Pulmonary artery endothelial cell (primary cell): ENCODE measurements at places on chromosomes 12 and 14. TPM values are rescaled to one million over a fixed set of nuclear protein-coding genes. Genes with fewer than 3 reads are reported as not detected.

MYF5 gene
- not detected in 2 replicates for total RNA-seq

P2RX7 gene
- total RNA-seq = 1.7 and 7.6 TPM in 2 replicates

ADCY6 gene
- 34.2 and 40.6 TPM in 2 replicates for total RNA-seq

DBX2 gene
- not detected in 2 replicates for total RNA-seq

PIWIL1 gene
- not detected in 2 replicates for total RNA-seq

HOXC13 gene
- not detected in 2 replicates for total RNA-seq

TDRD9 gene
- 0.92 TPM in 2 replicates for total RNA-seq

FAM90A1 gene
- 0.11 TPM in 1 of 2 replicates, not detected in the other for total RNA-seq

FSCB gene
- total RNA-seq = not detected in 2 replicates

TRHDE gene
- total RNA-seq = not detected in 2 replicates

ZNF10 gene
- 5.4 and 7.5 TPM in 2 replicates for total RNA-seq

CDH24 gene
- 6.3 and 13.9 TPM in 2 replicates for total RNA-seq

SDR9C7 gene
- total RNA-seq = not detected in 2 replicates

KCNK13 gene
- 0.04 TPM in 1 of 2 replicates, not detected in the other for total RNA-seq

KRT4 gene
- not detected in 2 replicates for total RNA-seq

ADCY4 gene
- 36.3 and 41.8 TPM in 2 replicates for total RNA-seq

OR6C2 gene
- not detected in 2 replicates for total RNA-seq

SLC4A8 gene
- 3.7 and 5.1 TPM in 2 replicates for total RNA-seq

DPY19L2 gene
- total RNA-seq = 0.20 and 2.2 TPM in 2 replicates
